Activated CD4-positive, alpha-beta T cell treated with anti-CD3 and anti-CD28 coated beads, Interleukin-2, amount 10 ng/mL, durations not matched to agents 7 days and 5 days (primary cell): ENCODE measurements at places on chromosomes 16 and 17. TPM values are rescaled to one million over a fixed set of nuclear protein-coding genes. Genes with fewer than 3 reads are reported as not detected.

CIBAR2 gene
- total RNA-seq: not detected

ICAM2 gene
- 116 TPM for total RNA-seq

PITPNM3 gene
- total RNA-seq: 0.33 TPM

CCL7 gene
- total RNA-seq: not detected

WFDC1 gene
- total RNA-seq: not detected
